ENCODE measurements at places on chromosomes 4 and X. TPM values are rescaled to one million over a fixed set of nuclear protein-coding genes. Genes with fewer than 3 reads are reported as not detected.

DNA sequence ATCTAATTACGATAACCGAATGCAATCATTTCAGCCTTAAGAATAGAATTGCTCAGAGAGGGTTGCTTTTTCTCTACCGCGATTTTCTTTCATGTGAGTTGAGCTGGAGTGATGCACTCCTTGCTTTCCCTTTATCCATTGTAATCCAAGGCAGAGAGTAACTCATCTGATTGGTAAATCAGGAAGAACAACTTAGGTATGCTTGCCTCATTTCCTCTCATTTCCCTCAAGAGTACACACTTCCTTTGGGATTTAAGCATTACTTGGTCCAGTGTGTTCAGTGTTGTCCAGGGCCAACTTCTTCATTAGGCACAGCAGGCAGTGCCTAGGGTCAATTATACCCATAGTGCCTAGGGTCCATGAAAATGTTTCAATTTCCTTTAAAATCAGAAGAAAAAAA, 15.7 kb upstream of the N4BP2 start:
- ATAC-seq = no peak

DNA sequence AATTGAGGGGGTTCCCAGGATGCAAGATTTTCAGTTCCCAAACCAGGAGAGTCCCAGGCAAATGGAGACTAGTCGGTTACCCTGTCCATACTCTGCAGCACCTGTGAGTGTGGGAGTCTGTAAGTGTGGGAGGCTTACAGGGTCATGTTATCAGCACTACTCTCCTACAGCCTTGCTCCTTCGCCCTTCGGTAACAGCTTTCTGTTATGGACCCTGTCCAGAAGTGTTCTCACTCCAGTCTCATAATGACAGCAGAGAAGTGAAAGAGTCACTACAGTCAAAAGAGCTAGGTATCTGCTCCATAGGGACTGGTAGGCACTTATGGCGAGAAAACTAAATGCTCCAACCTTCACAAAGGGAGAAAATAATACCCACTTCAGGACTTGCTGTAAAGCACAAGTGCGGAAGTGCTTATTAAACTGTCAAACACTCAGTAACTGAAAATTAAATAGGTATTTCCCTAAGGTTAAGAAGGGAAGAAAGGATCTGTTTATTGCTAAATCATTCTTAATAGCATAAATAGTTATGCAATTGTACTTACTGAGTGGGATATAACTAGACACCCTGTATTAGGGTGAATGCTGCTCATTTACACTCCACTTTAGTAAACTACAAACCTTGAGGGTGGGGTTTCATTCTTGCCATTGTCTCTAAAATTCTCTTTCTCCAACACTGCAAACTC, 2.7 kb upstream of the ADH7 start:
- no peak for ATAC-seq

GRCh38 chrX:137278825-137279224, 245.0 kb upstream of the GPR101 start:
- no peak for ATAC-seq

- no peak for ATAC-seq
Measured at GRCh38 chr4:90536408-90536807, 409.2 kb downstream of the CCSER1 start.

Gene PRIMPOL
- 14.2 TPM for total RNA-seq
